ENCODE measurements at places on chromosomes 4 and X.

DNA sequence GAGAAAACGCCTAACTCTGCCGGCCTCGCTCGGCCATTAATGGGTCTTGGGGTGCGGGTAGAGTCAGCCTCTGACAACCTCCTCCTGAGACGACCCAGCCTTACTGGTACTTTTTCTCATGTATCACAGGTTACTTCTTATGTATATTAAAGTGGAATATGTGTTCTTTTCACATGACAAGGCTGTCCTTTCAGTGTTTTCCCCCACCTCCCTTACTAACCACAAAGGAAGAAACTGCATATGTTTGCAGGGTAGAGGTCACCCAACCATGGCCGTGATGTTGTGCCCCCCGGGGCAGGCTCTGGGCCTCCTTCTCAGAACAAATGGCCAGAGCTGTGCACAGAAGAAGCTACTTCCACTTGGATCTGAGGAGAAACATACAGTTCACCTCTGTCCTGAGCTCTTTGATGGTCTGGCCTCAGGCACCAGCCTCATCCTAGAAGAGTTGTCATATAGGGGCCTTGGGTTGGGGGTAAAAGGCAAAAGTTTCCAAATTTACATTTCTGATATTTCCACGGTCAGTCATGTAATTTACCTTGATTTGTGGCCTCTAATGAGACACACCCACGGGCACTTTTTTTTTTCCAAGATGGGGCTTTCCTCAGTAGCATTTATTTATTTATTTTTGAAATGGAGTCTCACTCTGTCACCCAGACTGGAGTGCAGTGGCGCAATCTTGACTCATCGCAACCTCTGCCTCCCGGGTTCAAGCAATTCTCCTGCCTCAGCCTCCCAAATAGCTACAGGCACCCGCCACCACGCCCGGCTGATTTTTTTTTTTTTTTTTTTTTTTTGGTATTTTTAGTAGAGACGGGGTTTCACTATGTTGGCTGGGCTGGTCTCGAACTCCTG lies 1.9 kb downstream of the SOWAHD start:
- no peak for DNase-seq

DNA sequence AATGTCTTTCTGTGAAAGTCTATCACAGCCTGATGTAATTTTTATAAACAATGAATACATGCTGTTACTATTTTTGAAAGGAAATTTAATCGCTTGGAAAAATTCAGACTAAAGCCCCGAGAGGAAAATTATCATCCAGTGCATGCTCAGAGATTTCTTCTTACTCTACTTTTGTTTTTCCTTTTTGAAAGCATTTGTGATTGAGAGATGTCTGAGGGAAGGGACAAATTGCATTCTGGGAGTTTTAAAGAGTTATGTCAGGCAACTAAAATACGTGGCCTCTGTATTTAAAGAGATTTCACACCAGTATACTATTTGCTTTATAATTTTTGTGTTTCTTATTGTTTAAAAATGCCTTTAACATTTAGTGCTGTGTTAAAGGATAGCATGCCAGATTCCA lies 1.4 kb upstream of the ZFX start:
- DNase-seq = no peak

- no peak for DNase-seq
These were observed 759.3 kb downstream of the FSTL5 start for GRCh38 chr4:161404346-161405110.

DNA sequence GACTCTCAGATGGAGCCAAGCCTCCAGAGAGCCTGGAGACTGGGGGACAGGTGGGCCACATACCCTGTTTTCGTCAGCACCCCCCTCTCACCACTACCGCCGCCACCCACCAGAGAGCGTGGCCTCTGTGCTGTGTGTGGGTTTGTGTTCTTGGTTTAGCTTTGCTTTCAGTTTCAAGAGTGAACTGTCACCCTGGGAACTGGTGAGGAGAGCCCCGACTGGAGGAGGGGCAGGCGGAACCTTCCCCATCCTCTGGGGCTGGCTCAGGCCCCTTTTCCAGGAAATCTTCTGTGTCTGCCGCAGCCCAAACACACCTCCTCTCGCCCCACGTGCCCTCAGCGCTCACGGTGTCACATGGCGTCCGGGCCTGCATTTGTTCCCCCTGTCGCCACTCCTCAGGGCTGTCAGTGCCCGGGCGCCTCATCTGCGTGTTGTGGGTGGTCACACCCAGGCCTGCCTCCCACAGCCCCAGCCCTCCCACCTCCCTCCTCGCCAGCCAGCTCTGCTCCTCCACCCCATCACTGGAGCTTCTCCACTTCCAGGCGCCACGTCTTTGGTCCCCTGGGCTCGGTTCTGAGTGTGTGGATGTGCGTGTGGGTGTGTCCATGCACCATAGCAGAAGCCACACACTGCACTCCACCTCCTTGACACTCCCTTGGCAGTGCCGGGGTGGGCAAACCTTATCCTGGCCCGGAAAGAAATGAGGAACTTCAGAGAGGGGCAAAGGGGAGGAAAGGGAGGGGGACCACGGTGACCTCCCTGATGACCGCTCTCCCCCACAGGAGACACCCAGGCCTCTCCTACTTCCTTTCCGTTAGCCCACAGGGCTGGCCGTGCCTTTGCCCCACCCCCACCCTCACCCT lies 27.8 kb downstream of the ELF4 start:
- no peak for DNase-seq

DNA sequence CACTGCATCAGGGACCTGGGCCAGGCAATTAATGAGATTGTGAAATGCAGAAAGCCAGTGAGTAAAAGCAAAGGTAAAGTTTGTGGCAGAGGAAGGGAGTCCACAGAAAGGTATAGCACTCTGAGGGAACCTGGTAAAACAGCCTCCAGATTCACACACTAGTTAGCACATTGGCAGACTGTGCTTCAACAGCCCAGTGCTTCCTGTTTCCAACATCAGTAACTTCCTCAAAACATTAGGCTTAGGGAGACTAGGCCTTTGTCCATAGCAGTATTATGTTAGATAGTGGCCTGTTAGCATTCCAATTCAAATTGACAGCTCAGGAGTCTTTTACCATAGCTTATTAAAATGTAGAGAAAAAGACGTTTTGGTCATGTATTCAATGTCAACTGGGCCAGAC lies 582.6 kb upstream of the ACTRT1 start:
- DNase-seq = no peak

- no peak for DNase-seq
These were observed 4.8 kb downstream of the ARX start for GRCh38 chrX:25010784-25011588.

- DNase-seq = no peak
These were observed 258.9 kb downstream of the TENM3 start for GRCh38 chr4:182502064-182502463.

DNA sequence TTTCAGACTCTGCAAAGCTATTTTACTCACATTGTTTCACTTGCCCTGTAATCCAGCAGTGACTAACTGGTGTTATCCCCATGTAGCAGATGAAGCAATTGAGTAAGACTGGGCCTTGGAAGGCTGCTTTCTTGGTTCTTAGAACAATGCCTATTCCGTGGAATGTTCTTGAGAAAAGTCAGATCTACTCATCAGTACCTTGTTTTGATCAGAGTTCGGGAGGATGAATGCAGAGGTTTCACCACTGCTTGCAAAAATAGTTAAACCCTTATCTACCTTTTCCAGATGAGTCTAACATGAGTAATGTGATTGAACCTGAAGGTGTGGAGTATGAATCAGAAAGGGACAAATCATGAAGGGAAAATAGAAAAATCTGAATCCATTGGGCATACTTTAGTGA lies 1.8 kb downstream of the MAOB start:
- DNase-seq = no peak

DNA sequence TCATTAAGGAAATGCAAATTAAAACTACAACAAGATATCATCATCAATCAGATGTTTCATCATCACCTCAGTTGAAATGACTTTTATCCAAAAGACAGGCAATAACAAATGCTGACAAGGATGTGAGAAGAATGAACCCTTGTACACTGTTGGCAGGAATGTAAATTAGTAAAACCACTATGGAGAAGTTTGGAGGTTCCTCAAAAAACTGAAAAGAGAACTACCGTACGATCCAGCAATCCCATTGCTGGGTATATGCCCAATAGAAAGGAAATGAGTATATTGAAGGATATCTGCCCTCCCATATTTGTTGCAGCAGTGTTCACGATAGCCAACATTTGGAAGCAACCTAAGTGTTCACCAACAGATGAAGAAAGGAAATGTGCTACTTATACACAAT lies 50.6 kb upstream of the STARD8 start:
- no peak for DNase-seq

- DNase-seq = no peak
These were observed 11.8 kb downstream of the NUDT11 start for GRCh38 chrX:51484616-51485015.

DNA sequence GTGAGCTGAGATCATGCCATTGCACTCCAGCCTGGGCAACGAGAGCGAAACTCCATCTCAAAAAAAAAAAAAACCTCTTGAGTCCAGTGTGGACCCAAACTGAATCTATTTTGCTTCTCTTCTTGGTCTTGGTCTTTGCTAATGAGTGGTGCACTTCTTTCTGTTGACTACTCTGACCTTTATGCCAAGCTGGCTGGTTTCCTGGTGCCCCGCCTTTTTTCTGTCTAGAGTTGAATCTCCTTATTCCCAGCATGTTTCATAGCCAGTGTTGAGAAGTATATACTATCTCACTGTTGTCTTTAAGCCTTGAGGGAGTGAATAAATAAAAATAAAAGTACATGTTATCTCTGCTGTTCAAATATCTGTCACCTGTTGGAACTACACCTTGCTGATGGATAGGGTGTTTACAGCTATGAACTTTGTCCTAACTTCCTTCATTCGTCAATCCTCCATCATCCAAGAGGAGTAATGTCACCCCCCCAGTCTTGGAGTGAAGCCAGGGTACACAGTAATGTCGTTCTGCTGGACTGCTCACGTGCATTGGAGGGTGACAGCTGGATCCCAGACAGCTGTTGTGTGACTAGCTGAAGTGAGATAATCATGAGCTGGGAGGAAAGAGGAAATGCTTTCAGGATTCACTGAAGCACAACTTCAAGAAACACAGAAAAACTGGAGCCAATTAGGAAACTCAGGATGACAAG lies 99.3 kb upstream of the PRKG2 start:
- DNase-seq = no peak

DNA sequence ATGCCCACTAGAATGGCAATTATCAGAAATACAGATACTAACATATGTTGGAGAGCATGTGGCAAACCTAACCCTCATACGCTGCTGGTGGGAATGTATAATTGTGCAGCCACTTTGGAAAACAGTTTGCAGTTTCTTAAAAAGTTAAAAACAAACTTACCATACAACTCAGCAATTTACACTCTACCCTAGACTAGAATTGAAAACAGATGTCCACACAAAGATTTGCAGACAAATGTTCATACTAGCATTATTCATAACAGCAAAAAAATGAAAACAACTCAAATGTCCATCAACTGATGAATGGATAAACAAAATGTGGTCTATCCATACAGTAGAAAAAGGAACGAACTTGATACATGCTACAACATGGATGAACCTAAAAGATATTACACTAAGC lies 64.4 kb downstream of the SLC9A7 start:
- DNase-seq = no peak

DNA sequence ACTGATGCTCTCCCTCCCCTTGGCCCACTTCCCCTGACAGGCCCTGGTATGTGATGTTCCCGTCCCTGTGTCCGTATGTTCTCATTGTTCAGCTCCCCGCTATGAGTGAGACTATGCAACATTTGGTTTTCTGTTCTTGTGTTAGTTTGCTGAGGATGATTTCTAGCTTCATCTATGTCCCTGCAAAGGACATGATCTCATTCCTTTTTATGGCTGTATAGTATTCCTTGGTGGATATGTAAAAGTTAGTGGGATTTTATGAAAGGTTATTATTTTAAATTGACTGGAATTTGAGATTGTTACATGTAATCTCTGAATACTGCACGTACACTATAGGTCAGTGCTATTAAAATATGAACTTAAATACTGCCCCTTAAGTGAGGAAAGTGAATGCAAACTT lies 184.0 kb downstream of the WDFY3 start:
- DNase-seq = no peak

DNA sequence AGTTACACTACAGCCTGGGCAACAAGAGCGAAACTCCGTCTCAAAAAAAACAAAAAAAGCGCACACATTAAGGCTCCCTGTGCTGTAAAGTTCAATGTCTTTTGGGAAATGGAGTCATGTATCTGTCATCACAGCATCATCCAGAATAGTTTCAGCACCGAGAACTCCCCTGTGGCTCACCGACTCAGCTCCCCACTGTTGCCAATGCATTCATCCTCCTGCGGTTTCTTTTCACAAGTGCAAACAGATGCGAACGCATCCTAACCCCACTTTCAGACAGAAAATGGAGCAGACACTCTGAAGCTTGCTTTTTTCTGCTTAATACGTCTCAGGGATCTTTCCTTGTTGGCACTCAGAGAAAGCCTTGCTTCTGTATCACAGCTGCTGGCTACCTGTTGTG lies 13.8 kb upstream of the SH3TC1 start:
- no peak for DNase-seq

GRCh38 chr4:4608214-4608537 lies 66.3 kb upstream of the STX18 start:
- no peak for DNase-seq

- no peak for DNase-seq
These were observed 272.9 kb downstream of the PPP1R2C start for GRCh38 chrX:42505016-42505415.

GRCh38 chr4:128840711-128841318 lies 31.3 kb downstream of the JADE1 start:
- no peak for DNase-seq

- no peak for DNase-seq
These were observed 72.4 kb downstream of the PCDH7 start for GRCh38 chr4:30792601-30793000.

- DNase-seq = no peak
These were observed 674.3 kb upstream of the MAGEB2 start for GRCh38 chrX:29541038-29541437.

DNA sequence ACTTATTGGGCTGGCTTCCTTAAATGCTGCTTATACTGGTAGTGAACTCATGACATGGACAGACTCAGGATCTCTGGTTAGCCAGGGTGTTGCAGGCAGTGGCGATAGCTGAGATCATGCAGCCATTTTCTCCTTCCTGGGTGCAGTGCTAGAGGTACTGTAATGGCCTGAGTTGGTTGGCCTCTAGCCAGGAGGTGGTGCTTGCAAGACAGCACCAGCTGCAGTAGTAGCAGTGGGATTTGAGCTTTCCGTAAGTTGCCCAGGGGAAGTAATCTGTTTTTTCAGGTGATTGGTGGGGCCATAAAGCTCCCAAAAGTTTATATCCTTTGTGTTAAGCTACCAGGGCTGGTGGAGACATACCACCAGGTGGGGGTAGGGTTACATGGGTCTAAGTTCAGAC lies 45.1 kb upstream of the AADAT start:
- DNase-seq = no peak

DNA sequence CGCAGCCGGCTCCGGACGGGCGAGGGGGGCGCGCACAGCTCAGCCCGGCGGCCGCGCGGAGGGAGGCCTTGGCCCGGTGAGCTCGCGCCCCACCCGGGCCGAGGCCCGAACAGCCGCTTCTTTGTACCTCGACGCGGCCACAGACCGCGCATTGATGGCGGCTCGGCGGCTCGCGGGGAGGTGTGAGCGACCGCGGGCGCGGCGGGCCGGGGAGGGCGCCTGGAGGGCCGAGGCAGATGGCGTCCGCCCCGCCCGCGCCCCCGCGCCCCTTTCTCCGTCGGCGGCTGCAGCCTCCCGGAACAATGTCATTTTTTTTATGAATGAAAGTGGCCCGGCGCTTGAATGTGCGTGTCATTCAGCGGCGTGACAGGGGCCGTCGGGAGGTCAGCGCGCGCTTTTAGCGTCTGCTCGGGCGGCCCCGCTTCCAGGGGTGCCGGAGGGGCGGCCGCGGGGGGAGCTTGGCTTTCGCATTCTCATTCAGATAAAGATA lies 1.8 kb downstream of the FGFR3 start:
- DNase-seq = no peak

- DNase-seq = no peak
These were observed 15.9 kb downstream of the KLF3 start for GRCh38 chr4:38679921-38680320.
